ENCODE measurements at places on chromosomes 4 and X. TPM values are rescaled to one million over a fixed set of nuclear protein-coding genes. Genes with fewer than 3 reads are reported as not detected.

The GPAT3 gene
- total RNA-seq, result 6.6 TPM

The ZNF732 gene
- not detected for total RNA-seq

The COPS4 gene
- 35.8 TPM for total RNA-seq

The HTRA3 gene
- total RNA-seq, result not detected

The RAB41 gene
- total RNA-seq, result not detected

The SPINK2 gene
- not detected for total RNA-seq

The HTR2C gene
- total RNA-seq, result not detected

The GPR143 gene
- total RNA-seq, result not detected

- no peak for DNase-seq
Observed at GRCh38 chrX:136189222-136189621, 41.9 kb downstream of the FHL1 start.

GRCh38 chr4:20194123-20195013 lies 57.3 kb upstream of the SLIT2 start:
- no peak for DNase-seq
- no peaks in the 10 kb centered on the region for H3K36me3 ChIP-seq
- no peak overlapping the region for H3K27ac ChIP-seq
- no peaks in the 10 kb centered on the region for H3K4me1 ChIP-seq
- no peak overlapping the region for H3K4me3 ChIP-seq

GRCh38 chr4:148431401-148431800 lies 10.8 kb downstream of the NR3C2 start:
- no peaks in the 10 kb centered on the region for H3K36me3 ChIP-seq

DNA sequence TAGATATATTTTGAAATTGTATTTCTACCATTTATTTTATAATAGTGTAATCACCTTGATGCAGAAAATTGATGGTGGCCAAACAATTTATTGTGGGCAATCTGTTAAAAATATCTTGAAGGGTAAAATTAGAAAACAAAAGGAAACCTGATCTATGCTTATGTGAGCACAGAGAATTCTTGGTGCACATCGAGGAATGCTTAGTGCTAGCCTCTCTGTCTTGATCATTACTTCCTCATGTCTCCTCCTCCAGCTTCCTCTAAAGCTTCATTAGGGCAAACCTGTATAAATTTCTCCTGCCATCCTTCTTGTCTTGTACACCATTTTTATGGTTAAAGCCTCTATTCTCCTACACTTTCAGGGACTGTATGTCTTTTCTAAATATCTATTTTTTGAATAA lies 725.8 kb downstream of the RAPGEF2 start:
- no peaks in the 10 kb centered on the region for H3K27me3 ChIP-seq
- no peak overlapping the region for H3K27ac ChIP-seq
- no peak for DNase-seq
- H3K4me3 ChIP-seq, result no peak overlapping the region
- no peaks in the 10 kb centered on the region for H3K36me3 ChIP-seq
- no peaks in the 10 kb centered on the region for H3K4me1 ChIP-seq

DNA sequence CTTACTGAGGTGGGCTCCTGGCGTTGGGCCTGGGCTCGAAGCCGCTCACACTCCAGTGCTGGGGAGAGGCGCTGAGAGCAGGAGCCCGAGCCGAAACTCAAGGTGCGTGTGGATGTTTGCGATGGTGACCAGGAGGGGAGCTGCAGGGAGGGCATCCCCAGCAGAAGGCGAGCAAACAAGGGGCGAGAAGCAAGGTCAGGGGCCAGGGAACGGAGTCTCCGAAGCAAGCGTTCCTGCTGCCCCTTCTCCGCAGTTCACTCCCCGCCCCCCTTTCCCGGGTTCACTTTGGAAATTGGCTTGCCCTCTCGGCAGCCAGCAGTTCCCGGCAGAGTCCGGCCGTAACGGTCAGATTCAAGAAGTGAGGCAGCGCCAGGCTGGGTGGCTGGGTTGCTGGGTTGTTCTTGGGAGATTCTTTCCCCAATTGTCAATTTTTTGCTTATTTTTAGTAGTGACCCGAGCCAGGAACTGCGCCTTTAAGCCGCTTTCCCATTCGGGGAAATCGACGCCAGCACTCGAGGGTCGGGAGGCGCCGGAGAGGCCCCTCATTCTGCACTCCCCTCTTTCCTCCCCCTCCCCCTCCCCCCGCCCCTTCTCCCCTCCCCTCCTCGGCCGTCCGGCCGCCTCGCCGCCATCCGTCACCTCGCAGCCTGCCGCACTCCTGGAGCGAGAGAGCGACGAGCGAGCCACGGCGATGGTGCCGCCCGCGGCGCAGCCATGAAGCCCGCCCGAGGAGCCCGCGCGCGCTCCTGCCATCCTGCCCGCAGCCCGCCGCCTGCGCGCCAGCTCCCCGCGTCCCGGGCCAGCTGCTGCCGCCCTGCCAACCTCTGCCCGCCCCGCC lies at the start of gene FRMPD3:
Gene FRMPD3, plus strand, starts transcription at position 655 of the 838 bp plus-strand sequence. CDS start 76,937 bp downstream, outside the sequence.
- H3K36me3 ChIP-seq, result no peaks in the 10 kb centered on the region
- peaks cover 6% of the 10 kb centered on the region for H3K4me1 ChIP-seq
- DNase-seq, result no peak

GRCh38 chr4:83261307-83261706 lies 23.3 kb downstream of the COQ2 start:
- peaks cover 31% of the 10 kb centered on the region for H3K36me3 ChIP-seq
- no peaks in the 10 kb centered on the region for H3K27me3 ChIP-seq
- H3K4me3 ChIP-seq, result no peak overlapping the region
- DNase-seq, result no peak
- no peaks in the 10 kb centered on the region for H3K4me1 ChIP-seq

- H3K4me1 ChIP-seq, result no peaks in the 10 kb centered on the region
- peaks cover 2% of the 10 kb centered on the region for H3K27me3 ChIP-seq
- no peak overlapping the region for H3K27ac ChIP-seq
- no peaks in the 10 kb centered on the region for H3K36me3 ChIP-seq
Observed at GRCh38 chr4:40971338-40971737, 221.6 kb downstream of the NSUN7 start.

GRCh38 chrX:134013524-134013923 lies 28.1 kb upstream of the GPC3 start:
- no peaks in the 10 kb centered on the region for H3K36me3 ChIP-seq
- no peaks in the 10 kb centered on the region for H3K4me1 ChIP-seq
- DNase-seq, result no peak
- H3K27ac ChIP-seq, result no peak overlapping the region
- H3K27me3 ChIP-seq, result peaks cover 4% of the 10 kb centered on the region

DNA sequence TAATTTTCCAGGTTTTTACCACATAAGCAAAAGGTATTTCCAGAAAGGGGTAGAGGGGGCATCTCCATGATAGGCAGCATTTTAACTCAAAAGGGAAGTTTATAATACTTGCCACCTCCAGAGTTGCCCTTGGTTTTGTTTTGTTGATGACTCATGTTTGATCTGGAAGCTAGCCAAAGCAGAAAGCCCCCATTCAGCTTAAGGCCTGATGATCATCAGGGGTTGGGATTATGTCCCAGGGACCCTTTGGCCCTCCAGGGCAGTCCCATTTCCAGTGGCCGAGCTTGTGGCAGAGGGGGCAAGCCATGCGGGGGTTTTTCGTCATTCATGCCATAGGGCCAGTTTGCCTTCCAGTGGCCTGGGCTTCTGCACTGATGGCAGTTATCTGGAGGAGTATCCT lies 143.0 kb upstream of the PLAC1 start:
- no peak overlapping the region for H3K4me3 ChIP-seq
- no peaks in the 10 kb centered on the region for H3K27me3 ChIP-seq
- H3K4me1 ChIP-seq, result peaks cover 25% of the 10 kb centered on the region
- H3K36me3 ChIP-seq, result no peaks in the 10 kb centered on the region
- DNase-seq, result no peak

GRCh38 chr4:93775551-93775950 lies 53.0 kb upstream of the ATOH1 start:
- no peaks in the 10 kb centered on the region for H3K27me3 ChIP-seq
- no peak overlapping the region for H3K4me3 ChIP-seq
- DNase-seq, result no peak
- H3K4me1 ChIP-seq, result no peaks in the 10 kb centered on the region

GRCh38 chr4:114286262-114286810 lies 306.9 kb upstream of the ARSJ start:
- no peak for DNase-seq
- no peak overlapping the region for H3K27ac ChIP-seq
- H3K4me3 ChIP-seq, result no peak overlapping the region
- H3K36me3 ChIP-seq, result no peaks in the 10 kb centered on the region

- H3K27me3 ChIP-seq, result peaks cover 6% of the 10 kb centered on the region
- H3K36me3 ChIP-seq, result no peaks in the 10 kb centered on the region
- no peaks in the 10 kb centered on the region for H3K4me1 ChIP-seq
- H3K4me3 ChIP-seq, result no peak overlapping the region
- DNase-seq, result no peak
- no peak overlapping the region for H3K27ac ChIP-seq
Observed at GRCh38 chr4:105599932-105600655, 47.7 kb downstream of the ARHGEF38 start.
